Thoracic aorta (tissue), 2 donors: ENCODE measurements at places on chromosomes 3 and 15. TPM values are rescaled to one million over a fixed set of nuclear protein-coding genes. Genes with fewer than 3 reads are reported as not detected.

The CHRD gene
- 21.7 TPM for total RNA-seq

- DNase-seq, result no peak
- no peaks in the 10 kb centered on the region for H3K36me3 ChIP-seq
- H3K27me3 ChIP-seq, result no peaks in the 10 kb centered on the region
- no peak overlapping the region for H3K27ac ChIP-seq
- H3K4me3 ChIP-seq, result peak overlapping the region; percentile 58
Observed at GRCh38 chr15:91100814-91101607, 954 bp downstream of the SV2B start.

The CRABP1 gene
- total RNA-seq, result 5.1 TPM

DNA sequence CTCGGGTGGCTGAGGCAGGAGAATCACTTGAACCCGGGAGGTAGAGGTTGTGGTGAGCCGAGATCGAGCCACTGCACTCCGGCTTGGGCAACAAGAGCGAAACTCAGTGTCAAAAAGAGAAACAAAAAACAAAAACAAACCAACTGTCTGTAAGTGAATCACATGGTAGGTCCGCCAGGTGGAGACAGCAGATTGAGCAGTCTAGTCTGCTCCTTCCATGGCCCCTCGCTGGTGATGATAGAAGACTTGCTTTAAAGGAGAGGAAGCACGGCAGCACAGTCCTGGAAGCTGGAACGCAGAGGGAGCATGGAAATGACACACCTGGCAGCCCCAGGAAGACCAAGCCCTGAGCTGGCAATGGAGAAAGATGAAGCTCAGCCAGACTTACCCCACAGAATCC lies 31.4 kb upstream of the MGLL start:
- H3K4me3 ChIP-seq, result no peak overlapping the region
- no peak for DNase-seq
- no peaks in the 10 kb centered on the region for H3K27me3 ChIP-seq
- no peaks in the 10 kb centered on the region for H3K4me1 ChIP-seq
- no peaks in the 10 kb centered on the region for H3K36me3 ChIP-seq

GRCh38 chr3:59968513-59969045 lies 918.8 kb upstream of the CFAP20DC start:
- no peak overlapping the region for H3K4me3 ChIP-seq
- H3K27me3 ChIP-seq, result no peaks in the 10 kb centered on the region
- H3K27ac ChIP-seq, result no peak overlapping the region
- H3K4me1 ChIP-seq, result peaks cover 7% of the 10 kb centered on the region
- no peaks in the 10 kb centered on the region for H3K36me3 ChIP-seq
